Stimulated activated CD8-positive, alpha-beta memory T cell treated with anti-CD3 and anti-CD28 coated beads, Interleukin-15, amount 100 ng/mL, for 1 hour (primary cell): ENCODE measurements at places on chromosomes 12 and 14.
A peak's percentile ranks its signal among the peaks of the same experiment; 100 is the strongest.

DNA sequence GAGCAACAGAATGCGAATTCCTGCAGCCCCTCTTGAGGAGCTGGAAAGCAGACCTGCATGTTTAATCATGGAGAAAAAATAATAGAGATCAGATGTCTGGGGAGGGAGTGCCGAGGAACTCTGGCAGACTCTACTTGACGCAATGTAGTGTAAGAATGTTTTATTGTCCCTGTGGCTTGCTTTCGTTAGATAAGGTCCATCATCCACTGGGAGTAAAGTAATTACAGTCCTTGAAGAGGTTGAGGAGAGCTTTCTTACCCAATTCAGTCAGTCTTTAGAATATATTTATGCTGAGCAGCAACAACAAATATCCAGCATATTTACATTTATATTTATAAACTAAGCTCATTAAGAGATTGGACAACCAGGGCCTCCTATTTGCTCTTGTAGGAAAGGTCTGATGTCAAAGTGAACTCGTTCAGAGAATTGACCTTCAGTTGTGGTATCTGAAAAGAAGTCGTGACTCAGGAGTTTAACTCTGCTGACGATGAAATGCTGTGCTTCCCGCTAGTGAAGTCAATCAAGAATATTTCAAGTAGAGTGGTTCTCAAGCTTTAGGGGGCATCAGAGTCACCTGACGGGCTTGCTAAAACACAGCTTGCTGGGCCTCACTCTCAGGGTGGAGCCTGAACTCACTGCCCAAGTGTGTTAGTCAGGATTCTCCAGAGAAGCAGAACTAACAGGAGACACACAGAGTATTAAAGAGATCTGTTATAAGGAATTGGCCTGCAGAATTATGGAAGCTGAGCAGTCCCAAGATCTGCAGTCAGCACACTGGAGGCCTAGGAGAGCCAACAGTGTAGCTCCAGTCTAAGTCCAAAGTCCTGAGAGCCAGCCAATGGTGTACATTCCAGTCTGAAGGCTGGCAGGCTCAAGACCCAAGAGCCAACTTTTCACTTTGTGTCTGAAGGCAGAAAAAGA lies 139.3 kb upstream of the LMNTD1 start:
- DNase-seq, result no peak

DNA sequence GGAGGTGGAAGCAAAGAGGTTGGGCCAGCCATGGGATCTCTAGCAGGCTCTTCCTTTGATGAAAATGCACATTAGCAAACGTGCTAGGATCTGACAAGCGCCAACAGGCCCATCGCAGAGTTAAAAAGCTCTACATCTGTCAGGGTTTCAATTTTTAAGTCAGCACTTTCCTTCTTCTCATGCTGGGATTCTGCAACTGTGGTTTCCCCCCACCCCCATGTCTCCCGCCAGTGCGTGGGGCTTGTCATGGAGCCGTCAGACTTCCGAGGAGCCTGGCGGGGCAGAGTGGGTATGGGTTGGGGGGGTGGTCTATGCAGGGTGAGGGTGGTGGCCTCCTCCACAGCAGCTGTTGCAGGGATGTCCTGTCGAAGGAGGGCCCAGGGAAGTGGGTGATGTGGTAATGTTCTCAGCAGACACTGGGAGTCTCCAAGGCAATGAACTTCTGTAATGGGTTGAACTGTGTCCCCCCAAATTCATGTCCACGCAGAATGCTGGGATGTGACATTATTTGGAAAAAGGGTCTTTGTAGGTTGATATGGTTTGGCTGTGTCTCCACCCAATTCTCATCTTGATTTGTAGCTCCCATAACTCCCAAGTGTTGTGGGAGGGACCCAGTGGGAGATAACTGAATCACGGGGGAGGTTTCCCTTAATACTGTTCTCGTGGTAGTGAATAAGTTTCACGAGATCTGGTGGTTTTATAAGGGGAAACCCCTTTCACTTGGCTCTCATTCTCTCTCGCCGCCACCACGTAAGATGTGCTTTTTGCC lies 115.2 kb upstream of the MAP1LC3B2 start:
- no peak for DNase-seq

- DNase-seq, result no peak
Measured at GRCh38 chr12:24697769-24698168, 251.1 kb downstream of the BCAT1 start.

DNA sequence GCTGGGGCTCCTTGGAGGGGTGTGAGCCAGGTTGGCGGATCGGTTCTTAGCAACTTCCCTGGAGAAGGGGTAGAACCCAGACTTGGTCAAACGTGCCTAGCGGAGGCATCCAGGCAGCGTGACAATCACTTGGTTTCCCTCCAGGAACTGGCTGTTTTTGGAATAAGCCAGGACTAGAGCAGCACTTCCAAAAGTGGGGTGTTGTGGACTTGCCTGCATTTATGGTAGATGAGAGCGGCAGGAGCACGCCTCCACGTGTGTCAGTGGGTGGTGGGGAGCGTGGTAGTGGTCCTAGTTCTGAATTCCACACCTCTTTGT lies 2.8 kb downstream of the PRMT8 start:
- DNase-seq, result no peak

DNA sequence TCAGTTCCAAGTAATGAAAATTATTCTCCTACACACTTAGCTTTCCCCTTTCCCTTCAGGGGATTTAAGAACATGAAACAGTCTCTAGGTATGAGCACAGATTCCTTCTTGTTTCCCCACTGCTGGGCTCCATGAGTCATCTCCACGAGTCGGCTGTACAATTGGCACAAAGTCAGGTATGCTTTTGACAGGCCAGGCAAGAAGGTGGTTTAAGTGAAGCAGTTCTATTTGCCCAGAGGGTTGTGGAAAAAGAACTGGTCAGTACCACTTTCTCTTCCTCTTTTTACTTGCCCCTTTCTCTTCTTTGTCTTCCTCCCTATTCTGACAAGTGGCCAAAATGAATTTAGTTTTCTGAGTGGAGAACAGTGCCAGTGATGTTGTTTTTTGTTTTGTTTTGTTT lies 16.3 kb downstream of the DYNC1H1 start:
- DNase-seq, result no peak

DNA sequence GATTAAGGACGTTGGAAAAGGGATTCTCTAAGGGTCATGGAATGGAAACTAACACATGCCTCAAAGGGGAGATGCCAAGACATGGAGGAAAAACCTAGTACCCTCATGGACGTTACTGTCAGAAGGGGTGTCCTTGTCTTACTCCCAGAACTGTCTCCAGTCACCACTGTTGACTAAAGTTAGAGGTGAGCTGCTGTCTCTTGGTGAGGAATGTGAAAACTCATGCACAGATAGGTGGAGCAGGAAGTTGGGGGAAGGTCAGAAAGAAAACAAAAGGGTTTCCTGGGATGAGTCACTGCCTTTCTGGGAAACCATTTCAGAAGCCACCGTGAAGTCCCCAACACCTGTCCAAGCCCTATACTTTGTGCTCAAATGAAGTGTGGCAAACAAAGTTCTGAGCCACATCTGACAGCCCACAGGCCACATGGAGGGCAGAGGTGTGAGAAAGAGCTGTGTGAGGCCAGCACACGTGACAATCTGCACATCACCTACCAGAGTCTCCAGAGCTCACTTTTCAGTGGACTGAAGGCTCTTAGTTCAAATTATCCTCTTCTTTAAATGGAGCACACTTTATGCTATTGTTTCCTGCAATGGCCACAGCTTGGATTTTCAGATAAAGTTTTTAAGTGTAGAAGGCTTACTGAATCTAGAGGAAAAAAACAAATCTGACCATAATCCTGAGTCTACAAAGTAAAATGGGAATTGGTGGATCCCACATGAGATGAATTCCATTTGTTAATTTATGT lies 92.9 kb upstream of the EGLN3 start:
- peak; percentile 7 for DNase-seq
